ENCODE measurements at places on chromosomes 3 and 15.

GRCh38 chr3:82103241-82103640, 341.8 kb upstream of the GBE1 start:
- DNase-seq: no peak

- DNase-seq: no peak
These were observed 115.6 kb upstream of the LMCD1 start for GRCh38 chr3:8385848-8386620.

- no peak for DNase-seq
These were observed 3.5 kb downstream of the TBL1XR1 start for GRCh38 chr3:177193688-177194268.

DNA sequence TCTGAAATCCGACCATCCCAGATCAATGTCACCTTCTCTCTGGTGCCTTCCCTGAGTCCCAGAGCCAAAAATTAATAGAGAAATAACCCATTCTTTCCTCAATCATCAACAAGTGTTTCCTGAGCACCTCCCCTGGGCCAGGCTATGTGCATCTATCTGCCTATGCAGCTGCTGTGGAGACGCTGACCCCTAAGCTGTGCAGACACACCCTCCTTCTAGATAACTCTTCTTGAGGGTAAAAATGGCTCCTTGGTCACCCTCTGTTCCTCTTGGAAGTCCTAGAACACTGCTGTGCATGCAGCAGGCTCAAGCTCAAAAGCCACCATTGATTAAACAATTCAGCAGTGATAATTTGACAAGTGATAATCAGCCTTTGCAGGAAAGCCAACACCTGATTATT, 18.4 kb downstream of the CA12 start:
- DNase-seq: no peak

DNA sequence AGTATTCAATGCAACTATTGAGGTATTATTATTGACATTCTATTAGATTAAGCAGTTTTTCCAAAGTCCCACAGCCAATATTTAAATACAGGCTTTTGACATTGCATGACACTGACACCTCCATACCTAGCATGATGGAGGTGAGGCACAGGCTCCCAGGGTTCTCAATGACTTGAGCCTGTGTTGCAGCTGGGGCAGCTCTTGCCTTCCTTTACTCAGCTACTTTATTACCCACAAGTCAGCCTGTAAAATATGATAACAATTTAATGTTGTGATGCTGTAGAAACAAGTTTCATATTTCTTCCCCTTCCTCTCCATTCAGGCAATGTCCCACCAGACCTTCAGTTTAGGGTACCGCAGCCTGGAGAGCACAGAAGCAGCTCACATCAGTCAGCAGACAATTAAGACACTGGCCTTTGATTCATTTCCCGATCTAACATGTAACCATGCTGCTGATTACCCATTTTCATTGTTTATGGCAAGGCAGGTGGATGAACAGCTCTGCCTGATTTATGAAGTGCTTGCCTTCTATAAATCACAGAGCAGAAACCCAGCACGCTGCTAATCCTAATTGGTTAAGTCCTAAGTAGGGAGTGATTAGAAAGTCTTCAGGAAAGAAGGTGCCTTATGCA, 826.1 kb downstream of the AGBL1 start:
- no peak for DNase-seq

DNA sequence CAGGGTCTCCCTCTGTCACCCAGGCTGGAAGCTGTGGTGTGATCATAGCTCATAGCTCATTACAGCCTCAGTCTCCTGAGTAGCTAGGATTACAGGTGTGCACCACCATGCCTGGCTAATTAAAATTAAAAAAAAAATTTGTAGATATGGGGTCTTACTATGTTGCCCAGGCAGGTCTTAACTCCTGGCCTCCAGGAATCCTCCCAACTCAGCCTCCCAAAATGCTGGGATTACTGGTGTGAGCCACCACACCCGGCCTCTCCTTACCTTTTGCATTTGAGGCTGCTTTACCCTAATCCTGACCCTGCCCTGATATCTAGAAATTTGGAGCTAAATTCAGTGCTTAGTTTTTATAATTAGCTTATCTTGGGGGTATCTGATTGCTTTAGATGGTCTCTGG, 83.2 kb upstream of the GCNT3 start:
- DNase-seq: no peak

DNA sequence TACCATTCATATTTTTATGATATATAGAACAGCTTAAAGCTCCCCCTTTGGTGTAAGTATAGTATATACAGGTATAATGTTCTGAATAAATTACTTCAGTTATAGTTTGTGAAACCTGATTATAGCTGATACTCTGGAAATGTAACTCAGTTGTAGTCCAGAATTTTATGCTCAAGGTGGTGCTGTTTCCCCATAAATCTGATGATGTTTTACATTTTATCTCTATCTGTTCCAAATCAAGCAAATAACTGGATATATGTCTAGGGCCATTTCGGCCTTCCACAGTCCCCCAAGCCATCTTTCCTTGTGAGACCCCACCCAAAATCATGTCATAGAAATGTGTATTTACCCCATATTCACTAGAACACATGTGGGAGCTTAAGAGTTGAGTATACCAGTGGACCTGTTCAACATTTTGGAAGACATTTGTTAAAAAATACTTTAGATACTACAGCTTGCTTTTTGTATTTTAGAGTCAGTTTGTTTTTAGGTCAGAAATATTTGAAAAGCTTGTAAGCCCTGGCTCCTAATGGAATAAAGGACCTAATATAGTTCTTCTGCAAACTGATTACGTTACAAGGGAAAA, 107.1 kb downstream of the ATG7 start:
- DNase-seq: no peak

DNA sequence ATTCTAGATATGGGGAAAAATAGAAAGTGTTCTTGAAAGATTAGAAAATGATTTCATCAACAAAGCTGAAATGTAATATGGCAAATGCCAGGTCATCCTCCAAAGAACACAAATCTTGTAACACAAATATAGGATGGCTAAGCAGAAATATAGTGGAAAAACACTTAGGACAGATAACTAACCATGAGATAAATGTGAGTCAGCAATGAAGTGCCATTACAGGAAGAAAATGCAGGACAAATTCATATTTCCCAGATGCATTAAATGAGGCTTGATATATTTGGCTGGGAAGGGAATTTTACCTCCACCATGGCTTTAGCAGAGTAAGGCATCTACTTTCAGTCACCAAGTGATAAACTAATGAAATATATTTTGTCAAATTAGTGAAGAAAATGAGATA, 92.8 kb upstream of the SEMA6D start:
- DNase-seq: no peak

DNA sequence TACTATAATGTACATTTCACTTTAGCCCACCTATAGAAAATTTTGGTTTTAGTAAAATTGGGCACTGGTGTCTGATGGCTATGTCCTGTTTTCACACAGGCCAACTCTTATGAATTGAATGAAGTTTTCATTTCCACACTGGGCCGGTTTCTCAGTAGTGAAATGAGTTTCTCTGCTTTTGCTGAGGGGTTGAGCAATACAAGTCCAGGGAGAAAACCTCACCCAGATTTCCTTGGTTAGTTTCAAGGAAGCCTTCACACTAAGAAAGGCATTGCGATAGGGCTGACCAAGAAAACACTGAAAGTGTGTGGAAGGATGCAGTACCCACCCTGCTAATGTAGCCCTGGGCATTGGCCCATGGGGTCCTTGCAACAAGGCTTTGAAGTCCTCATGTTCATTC, 331.5 kb upstream of the CFAP20DC start:
- DNase-seq: no peak

DNA sequence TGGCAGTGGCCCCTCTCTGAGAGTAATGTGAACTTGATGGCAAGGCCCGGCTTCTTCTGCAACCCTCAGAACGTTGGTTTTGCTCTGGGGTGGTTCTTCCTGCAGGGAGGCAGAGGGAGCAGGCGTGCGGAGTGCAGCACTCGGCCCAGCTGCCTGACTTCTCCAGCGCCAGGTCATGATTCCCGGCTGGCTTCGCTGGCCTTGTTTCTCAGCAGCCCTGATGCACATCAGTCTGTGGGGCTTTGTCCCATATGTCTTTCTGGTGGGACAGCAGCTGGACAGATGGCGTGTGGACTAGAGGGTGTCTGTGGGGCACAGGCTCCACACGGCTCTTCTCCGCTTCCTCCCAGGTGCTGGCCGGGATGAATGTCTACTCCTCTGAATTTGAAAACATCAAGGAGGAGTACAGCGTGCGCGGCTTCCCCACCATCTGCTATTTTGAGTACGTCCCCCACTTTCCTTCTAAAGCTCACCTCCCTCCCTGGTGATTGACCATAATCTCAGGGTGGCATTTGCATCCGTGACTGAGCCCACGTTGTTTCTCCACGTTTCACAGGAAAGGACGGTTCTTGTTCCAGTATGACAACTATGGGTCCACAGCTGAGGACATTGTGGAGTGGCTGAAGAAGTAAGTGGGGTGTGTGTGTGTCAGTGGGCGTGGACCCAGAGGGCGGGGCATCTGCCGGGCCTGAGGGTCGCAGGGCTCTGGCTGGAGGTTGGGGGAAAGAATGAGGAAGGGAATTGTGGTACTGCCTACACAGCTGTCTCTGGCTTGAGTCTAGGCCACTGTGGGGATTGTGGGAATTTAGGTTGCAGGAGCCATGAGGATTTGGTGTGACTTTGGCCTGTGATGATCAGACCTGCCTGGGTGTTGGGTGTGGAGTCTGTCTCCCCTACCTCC, 57.1 kb downstream of the PDIA5 start:
- DNase-seq: no peak

DNA sequence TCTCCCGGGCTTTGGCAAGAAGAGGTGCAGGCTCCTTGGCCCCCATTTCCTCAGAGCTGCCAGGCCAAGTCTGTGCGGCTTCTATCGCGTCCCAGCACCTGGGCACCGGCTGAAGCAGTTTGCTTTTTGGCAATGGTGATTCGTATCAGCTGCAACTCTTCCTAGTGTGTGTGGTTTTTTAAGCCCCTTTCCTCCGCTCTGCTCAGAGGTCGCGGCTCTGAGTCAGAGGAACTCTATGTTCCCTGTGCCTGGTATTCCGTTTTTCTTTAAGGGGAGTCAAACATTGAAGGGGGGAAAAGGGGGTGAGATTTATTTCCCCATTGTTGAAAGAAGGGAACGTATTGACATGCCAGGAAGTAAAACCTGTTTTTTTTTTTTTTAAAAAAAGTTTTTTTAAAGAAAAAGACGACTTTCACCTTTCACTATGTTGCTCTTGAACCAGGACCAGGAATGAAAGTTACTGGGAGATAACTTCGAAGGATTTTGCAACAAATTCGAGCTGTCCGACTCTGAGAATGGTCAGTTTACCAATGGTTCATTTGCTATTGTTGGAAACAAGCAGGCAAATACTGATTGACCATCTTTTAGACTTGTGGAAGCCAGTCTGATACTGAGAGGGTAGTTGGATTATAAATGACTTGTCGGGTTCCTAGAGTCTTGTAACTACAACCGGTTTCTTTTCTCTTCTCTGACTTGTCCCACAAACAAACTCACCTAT, 1.1 kb downstream of the ARMC8 start:
- no peak for DNase-seq

GRCh38 chr3:194130188-194130587, 5.8 kb upstream of the HES1 start:
- no peak for DNase-seq

- peak; percentile 33 for DNase-seq
These were observed 17.3 kb downstream of the KPNA1 start for GRCh38 chr3:122497425-122497824.

GRCh38 chr15:78280319-78281072, 16.1 kb downstream of the DNAJA4 start:
- DNase-seq: no peak

All from stimulated activated naive CD8-positive, alpha-beta T cell treated with anti-CD3 and anti-CD28 coated beads, Interleukin-15, Interleukin-2, amounts not matched to agents 100 U/mL and 50 U/mL, for 24 hours (primary cell).